ENCODE measurements at places on chromosomes 13 and 19.
A peak's percentile ranks its signal among the peaks of the same experiment; 100 is the strongest.

DNA sequence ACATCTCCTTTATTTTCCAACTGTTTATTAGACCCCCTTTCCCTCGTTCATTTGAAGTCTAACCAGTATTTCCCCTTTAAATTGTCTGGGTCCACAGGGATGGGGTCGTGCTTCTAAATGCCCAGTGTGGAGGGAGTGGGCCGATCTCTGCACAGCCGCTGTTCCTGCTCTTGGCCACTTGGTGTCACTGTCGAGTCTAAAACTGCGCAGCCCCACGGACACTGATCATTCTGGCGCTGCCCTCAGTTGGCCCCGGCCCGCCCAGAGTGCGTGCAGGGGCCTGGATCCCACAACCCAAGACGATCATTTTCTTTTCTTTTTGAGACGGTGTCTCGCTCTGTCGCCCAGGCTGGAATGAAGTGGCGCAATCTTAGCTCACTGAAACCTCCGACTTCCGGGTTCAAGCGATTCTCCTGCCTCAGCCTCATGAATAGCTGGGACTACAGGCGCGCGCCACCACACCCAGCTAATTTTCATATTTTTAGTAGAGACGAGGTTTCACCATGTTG, 12.0 kb downstream of the WDR88 start:
- peak; percentile 63 for DNase-seq

- peak; percentile 28 for DNase-seq
Observed at GRCh38 chr19:31351056-31351854, 2.0 kb upstream of the TSHZ3 start.

GRCh38 chr13:60431108-60431700, 34.2 kb downstream of the TDRD3 start:
- DNase-seq = peak; percentile 77

GRCh38 chr13:75806117-75806516, 170.0 kb downstream of the LMO7 start:
- DNase-seq = no peak

GRCh38 chr13:97492257-97492656, 58.3 kb downstream of the RAP2A start:
- DNase-seq = peak; percentile 41

DNA sequence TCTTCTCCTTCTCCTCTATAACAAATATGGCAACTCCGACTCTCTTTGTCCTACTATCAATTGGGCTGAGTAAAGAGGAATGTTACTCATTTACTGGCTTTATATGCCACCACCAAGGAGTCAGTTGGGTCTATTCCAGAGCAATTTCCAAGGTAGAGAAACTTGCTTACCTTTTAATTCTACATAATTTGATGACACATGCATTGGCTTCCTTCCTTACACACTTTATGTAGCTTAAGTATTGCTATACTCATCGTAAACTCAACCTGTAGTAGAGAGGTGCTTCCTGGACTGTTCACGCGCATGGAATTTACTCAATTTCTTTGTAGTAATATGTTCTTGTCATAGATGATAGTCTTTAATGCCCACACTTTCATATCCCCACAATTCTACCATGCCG, 160.7 kb downstream of the LMO7 start:
- no peak for DNase-seq

DNA sequence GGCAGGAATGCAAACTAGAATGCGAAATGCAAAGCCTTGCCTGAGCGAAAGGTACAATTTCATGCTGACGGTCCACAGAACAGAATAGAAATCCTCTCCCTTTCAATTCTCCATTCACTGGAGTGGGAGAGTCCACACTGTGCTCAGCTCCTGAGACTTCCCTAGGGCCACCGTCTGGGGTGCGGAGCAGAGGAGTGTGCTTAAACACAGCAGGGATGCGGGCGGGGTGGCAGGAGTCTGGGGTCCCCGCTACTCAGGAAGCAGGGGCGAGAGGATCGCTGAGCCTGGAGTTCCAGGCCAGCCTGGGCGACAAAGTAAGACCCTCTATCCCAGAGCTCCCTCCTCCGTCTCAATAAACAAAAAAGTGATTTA, 552 bp upstream of the ZNF816 start:
- peak; percentile 11 for DNase-seq

GRCh38 chr13:53343361-53343744, 314.7 kb downstream of the OLFM4 start:
- DNase-seq = no peak

DNA sequence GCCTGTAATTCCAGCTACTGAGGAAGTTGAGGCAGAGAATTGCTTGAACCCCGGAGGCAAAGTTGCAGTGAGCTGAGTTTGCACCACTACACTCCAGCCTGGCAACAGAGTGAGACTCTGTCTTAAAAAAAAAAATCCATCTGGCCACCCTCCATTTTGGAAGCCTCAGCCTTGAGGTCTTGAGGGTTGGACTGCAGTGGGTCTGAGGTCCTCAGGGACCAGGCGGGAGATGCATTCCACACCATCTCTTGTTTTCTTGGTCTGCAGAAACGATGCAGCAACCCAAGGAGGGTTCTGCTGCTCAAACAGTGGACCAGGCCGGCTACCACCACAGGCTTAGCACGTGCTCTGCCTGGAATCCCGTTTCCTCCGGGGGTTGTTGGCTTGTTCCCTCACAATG, 299.3 kb downstream of the FGF9 start:
- no peak for DNase-seq

DNA sequence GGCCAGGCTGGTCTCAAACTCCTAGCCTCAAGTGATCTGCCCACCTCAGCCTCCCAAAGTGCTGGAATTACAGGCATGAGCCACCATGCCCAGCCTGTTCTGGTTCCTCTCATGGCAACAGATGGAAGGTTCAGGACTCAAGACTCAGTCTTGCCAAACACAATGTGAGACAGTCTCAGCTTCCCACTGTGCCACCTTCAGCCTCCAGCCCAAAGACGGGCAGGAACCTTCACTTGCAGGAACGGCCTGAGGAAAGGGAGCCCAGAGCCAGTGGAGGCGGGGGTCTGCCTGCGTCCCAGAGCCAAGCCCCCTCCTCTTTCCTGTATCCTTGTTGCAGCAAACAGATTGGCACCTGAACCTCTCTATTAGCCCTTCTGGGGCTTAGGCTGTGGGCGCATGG, 2.9 kb upstream of the CHST8 start:
- DNase-seq = no peak

- DNase-seq = no peak
Observed at GRCh38 chr13:48680756-48681392, 27.1 kb downstream of the CYSLTR2 start.

GRCh38 chr19:33316541-33317264, 14.4 kb upstream of the CEBPA start:
- DNase-seq = no peak

DNA sequence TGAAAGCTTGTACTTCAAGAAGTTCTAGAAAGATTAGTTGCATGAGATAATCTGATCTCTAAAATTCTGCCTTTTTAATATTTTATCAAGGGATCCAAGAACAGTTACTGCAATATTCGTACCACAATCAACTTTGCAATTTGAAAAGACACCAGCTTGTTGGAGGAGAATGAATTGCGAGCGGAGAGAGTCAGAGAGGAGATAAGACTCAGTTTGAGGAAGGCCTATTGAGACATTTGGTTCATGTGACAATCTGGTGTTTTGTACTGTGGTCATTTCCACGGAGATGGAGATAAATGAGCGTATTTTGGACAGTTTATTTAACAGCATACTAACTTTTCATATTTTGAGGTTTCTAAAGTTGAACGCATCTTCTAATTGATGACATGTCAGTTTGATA, 1276.0 kb downstream of the EFNB2 start:
- DNase-seq = no peak

DNA sequence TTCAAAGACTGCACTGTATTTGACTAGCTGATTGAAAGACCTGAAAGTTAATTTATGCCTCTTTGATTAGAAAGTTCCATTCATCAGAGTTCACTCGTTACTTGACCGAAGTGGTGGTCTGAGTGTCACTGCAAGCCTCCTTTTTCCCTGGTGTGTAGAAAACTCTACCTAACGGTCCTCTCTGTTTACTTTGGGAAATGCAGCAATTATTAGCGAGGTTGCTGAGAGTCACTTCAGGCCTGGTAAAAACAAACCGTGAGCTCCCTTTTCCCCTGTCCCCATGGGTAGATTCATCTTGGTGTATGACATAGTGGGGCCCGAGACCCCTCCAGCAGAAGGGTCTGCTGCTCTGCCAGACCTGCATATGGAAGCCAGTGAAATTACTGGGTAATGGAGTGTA, 126.8 kb upstream of the RNF113B start:
- no peak for DNase-seq

DNA sequence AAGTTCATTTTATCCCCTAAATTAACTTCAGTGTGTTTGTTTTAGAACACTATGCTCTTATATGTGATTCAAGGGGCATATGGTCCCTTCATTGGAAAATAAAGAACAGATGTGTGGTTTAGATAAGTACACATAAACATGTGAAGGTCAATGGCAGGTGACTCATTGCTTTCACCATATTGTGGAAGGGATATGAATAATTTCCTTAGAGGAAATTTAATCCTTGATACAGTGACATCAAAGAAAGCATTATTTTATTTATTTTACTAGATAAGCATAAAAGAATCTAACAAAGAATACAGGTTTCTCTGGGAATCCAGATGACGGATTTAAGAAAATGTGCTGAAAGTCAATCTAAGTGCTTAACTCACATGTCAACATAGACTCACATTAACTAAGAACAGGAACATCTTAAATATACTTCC, 373.5 kb downstream of the KCTD12 start:
- peak; percentile 29 for DNase-seq

- no peak for DNase-seq
Observed at GRCh38 chr19:13427273-13428051, 78.8 kb downstream of the CACNA1A start.

- DNase-seq = peak; percentile 93
Observed at GRCh38 chr13:110524541-110525257, 36.8 kb downstream of the RAB20 start.

DNA sequence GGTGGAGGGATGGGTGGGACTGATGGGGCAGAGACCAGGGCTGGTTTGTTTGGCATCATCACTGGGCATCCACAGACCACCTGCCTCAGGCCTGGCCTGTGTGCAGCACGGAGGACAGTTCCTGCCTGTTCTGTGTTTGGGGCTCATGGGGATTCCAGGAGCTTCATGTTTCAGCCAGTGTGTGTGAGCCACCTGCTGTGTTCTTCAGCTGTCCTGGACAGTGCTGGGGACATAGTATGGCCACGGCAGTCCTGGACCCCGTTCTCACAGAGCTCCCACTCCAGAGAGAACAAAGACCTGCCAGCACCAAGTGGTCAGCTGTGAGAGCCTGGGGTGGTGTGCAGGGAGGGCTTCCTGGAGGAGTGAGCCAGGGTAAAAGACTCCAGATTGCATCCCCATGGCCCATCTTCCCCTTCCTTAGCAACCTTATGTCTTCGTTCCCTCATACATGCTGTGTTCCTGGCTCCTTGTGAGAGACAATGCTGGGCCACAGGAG, 2.0 kb upstream of the CCDC97 start:
- DNase-seq = no peak

DNA sequence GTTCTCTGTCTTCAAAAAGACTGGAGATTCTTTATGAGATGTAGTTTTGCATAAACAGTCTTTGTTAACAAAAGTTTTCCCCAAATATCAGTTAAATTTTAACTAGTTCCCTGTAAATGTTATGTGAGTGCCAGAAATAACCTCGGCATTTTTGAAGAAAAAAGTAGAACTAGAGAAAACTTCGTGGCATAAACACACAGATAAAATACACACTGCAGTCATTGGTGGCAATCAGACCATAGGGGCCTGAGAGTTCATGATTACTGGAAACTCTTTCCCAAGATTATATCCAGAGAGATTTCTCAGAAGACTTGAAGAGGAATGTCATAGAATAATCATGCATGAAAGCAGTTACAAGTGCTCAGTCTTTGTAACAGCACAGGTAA, 190.0 kb downstream of the MZT1 start:
- no peak for DNase-seq

DNA sequence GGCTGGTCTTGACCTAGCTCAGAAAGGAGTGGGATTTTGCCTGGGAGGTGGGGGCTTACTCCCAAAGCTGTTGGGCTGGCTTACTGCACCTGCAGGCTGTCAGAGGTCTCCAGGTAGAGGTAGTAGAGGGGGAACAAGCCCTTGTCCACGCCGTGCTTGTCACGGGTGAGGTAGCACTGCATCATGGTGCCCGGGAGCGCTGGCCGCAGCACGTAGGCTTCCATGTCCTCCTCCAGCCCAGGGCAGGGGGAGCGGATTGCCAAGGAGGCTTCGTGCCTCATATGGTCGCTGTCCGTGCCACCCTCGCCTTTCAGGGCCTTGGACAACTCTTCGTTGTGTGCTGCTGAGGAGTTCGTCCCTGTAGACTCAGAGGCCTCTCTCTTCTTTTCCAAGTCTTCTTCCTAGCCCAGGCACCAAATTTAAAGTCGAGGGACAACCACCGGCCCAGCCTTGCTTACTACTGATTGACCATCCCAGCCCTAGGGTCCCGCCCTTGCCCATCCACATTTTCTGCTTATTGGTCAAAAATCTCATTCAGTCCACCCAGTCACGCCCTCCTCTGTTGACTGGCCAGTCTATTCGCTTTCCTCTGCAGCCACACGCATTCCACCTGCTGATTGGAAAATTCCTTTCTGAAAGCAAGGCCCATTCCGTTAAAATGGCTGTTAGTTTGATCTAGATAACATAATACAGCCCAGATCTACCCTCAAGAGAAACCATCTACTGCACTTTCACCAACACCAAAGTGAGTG, 10.5 kb downstream of the TULP2 start:
- DNase-seq = no peak

GRCh38 chr13:106115081-106115480, 420.4 kb downstream of the EFNB2 start:
- no peak for DNase-seq

GRCh38 chr19:41408256-41408655, 10.6 kb downstream of the BCKDHA start:
- DNase-seq = no peak

DNA sequence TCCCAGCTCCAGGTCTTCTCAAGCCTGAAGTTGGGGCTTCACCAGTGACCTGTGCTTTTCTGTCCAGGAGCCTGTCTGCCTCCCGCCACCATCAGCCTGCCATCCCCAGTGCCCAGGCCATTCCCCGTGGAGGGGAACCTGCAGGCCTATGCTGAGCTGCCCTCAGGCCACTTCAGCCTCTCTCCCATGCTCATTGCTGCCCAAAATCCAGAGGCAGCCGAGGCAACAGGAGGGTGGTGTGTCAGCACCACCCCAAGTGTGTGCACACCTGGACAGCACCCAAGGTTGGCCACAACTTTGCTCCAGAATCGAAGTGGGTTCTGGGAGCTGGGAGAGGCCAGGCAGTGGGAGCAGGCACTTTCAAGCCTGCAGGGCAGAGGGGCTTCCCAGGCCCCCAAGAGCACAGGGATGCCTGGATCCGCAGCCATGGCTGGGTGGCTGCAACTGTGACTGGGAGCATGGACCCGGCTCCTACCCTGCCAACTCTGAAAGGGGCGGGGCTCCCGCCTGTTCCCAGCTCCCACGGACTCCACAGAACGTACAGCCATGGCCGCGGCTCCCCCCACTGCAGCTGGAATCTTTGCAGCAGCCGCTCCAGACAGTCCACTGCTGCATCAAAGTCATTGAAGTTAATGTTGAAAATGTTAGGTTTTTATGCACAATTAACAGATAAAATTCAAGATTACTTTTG, 1747.0 kb downstream of the OLFM4 start:
- no peak for DNase-seq

- DNase-seq = no peak
Observed at GRCh38 chr13:65063753-65064152, 2166.4 kb downstream of the PCDH9 start.
